ENCODE measurements at places on chromosomes 16 and 17.

- DNase-seq: no peak
These were observed 10.3 kb upstream of the BRCA1 start for GRCh38 chr17:43135454-43135819.

DNA sequence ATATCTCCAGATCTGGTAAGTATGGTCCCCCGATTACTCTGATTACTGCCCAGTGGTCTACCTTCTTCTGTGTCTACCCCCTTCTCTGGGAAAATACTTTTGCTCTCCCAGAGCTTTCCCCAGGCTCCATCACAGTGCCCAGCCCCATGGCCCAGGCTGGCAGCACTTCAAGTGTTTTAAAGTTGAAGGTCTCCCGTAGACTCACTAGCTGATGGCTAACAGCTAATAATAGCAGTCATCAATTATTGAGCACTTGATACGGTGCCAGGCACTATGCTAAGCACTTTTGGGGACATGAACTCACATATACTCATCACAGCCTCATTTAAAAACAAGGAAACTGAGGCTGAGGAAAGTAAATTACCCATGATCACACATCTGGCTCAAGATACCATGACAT lies 33.4 kb downstream of the DCUN1D3 start:
- no peak for DNase-seq

DNA sequence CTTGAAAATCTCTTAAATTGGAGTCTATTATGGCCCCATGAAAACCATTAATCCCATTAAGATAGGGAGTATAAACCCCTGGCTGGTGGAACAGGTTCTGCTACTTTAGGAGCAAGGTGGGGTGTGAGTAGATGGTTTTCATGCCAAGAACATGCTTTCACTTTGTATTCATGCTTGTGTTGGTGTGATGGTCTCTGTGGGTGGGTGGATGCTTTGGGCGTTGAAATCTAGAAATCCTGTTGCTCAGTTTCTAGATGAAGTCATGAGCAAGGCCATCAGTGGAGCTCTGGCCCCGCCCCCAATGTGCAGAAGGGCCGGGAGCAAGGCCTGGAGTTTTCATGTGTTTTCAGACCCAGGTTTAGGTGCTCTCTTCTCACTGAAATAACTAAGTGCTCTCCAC lies 20.1 kb downstream of the PLD6 start:
- DNase-seq: peak; percentile 41

DNA sequence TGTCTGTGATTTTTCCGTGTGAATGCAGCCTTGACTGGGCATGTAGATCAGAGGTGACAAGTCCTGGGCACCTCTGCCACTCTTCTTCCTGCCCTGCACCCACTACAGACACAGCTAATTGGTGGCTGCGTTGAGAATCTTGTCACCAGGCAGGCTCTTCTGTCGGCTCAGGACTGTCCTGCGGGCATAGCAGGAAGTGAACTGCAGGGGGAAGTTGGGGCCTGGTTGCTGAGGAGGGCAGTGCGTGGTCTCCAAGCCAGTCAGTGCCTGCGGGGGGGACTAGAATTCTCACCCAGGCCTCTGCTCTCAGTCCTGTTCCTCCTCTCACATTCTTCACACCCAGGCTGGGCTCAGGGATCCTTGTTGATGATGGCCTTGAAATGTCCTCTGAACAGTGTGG lies 50.5 kb downstream of the JPH3 start:
- DNase-seq: no peak

DNA sequence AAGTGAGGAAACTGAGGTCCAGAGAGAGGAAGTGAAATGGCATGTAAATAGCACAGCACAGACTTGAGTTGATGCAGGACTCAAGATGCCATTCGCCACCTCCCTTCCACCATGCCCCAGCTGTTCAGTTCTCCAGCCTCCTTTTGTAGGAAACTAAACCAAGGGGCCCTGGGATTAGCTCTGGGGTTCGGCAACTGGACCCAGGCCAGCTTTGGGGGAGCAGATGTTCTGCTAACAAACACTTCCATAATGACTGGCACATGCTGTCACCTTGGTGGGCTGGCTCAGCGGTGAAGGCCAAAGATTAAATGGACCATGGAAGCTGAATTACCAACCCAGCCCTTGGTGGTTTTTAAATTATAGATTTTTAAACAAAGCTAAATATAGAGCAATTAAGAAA lies 77.0 kb downstream of the IRX6 start:
- DNase-seq: no peak

All from stimulated activated CD4-positive, alpha-beta T cell treated with anti-CD3 and anti-CD28 coated beads, Interleukin-1b, Interleukin-23, amount 100 ng/mL, for 1 hour (primary cell).